ENCODE measurements at places on chromosomes 6 and 20. TPM values are rescaled to one million over a fixed set of nuclear protein-coding genes. Genes with fewer than 3 reads are reported as not detected.

GRCh38 chr6:41161851-41162552 is 914 bp downstream of the TREM2 start:
- DNase-seq = no peak

GRCh38 chr6:130676077-130676772 is 151.0 kb upstream of the SMLR1 start:
- DNase-seq = peak; percentile 30

The SLC32A1 gene
- 0.04 TPM for total RNA-seq

The TLDC2 gene
- total RNA-seq = 3.8 TPM

DNA sequence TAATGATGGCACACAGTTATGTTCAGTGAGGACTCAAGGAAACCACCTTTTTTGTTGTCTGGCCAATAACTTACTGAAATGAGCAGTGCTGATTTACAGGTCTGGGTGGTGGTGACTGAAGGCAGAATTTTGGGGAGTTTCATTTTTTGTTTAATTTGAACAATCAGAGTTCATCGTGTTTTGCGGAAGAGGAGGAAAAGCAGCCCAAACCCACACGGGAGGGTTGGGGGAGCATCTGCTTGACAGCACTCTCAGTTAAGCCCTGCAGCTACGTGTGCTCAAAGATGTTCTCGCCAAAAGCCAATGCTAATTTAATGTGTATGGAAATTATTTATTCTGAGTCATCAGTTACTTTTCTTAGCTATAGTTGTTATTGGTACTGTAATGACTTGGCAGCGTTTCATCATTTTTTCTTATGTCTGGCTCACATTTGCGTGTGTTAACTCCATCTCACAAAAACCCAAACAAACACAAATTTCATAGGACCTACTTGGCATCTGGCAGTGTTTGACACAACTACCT is 89.2 kb downstream of the UST start:
- DNase-seq = no peak

GRCh38 chr6:110738899-110739365 is 76.3 kb downstream of the CDK19 start:
- no peak for DNase-seq

GRCh38 chr20:13778827-13779226 is 5.9 kb downstream of the ESF1 start:
- DNase-seq = no peak

The TNFRSF6B gene
- not detected for total RNA-seq
